ENCODE measurements at places on chromosomes 12 and 14.

GRCh38 chr12:49583366-49584094 is 15.6 kb upstream of the MCRS1 start:
- no peak for DNase-seq

DNA sequence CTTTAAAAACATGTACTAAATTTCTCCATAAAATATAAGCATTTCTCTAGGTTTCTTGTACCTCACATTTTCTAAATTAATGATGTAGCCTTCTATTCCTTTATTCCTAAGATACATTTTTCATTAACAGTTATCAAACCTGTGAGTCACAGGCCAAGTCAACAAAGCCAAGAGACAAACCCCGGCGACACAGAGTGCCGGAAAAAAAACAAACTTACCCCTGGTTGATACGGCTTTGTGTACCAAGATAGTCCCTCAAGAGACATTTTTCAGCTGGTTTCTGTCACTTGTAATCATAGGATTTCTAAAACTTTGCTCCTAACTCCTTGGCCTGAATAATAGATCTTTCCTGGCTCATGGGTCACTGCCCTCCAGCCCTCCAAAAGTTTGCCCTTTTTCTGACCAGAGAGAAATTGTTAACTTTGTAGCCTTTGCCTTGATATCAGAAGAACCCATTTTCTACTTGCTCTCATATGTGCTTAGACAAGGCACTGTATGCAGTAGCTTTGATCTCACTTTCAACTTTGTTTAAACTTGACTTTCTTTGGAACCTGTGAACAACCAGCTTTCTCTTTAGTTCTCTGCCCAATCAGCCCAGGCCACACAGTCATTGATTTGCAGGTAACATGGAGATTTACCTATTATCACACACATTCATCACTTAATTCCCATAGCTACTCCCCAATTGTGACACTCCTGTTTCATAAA is 172.2 kb downstream of the PRKD1 start:
- no peak for DNase-seq

DNA sequence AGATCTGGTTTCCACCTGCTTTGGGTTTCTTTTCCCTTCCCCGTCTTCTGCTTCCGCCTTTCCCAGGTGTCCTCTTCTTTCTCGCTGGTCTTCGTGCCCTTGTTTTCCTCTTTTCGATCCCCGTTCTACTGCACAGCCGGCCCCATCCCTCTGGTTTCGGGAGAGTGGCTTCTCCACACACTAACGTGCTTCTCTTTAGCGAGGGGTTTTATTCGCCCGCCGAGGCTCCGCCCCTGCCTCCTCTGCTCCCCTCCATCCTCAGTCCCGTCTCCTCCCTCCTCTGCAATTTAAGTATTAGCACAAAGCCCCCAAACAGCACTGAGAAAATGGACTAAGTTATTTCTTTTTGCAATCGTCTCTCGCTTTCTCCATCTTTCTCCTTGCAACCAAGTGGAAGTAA is at the start of gene SLC7A8:
SLC7A8 (minus strand) TSS at position 182 of the 400 bp plus-strand sequence. CDS start 746 bp downstream, outside the sequence.
- DNase-seq = no peak

DNA sequence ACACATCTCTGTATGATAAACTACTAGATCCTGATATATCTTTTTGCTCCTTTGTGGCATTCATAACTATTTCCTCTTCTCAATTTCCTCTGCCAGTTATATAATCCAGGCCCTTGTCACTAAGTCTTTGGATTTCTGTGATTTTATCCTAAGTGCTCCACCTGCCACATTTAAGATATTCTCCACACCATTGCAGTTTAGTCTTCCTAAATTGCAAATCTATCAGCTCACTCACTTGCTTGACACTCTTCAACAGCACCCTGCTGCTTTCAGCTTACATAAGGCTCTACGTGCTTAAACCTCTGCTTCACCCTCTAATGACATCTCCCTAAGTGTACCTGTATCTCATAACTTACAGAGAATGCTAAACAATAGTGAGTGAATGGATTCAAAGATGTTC is 1032.2 kb upstream of the SEL1L start:
- no peak for DNase-seq

DNA sequence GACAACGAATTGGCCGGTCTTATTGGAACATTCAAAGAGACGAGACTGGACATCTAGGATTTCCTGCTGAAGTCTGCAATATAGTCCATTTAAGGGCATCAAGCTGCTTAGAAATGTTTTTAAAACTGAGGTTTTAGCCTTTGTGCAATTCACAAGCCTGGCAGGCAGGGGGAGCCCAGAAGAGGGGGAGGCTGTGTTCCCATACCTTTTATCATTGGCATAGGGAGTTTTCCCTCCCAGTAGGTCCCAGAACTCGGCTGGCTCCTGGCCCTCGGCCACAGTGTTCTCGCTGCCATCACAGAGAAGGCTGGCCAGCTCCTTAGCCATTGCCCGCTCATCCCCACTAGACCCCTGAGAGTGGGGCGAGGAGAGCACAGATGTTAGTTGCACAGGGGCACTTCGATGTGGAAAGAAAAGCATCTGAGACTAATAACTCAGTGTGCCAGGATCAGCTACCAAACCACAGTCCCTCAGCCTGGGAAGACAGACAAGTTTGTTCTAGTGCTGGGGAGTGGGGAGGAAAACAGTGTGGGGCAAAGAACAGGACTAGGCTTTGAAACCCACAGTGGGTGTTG is 15.1 kb downstream of the AVIL start:
- DNase-seq = no peak

- DNase-seq = no peak
Measured at GRCh38 chr14:70709726-70710382, 68.1 kb downstream of the TTC9 start.

- no peak for DNase-seq
Measured at GRCh38 chr12:16560273-16560672, 45.7 kb downstream of the LMO3 start.

DNA sequence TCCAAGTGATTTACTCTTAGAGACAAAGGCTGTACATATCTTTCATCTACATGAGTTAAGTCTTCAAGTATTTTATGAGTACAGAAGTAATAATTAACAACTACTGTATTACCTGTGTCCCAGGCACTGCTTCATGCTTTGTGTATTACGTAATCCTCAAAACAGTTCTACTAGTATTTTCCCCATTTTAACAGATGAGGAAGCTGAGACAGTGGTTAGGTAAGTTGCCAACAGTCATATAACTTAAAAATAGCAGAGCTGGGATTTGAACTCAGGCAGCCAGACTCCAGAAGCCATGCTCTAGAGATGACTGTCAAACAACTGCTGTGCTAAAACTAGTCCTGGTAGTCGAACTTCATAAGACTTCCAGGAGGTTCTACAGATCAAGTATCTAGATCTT is 10.7 kb downstream of the TRMT5 start:
- DNase-seq = no peak

DNA sequence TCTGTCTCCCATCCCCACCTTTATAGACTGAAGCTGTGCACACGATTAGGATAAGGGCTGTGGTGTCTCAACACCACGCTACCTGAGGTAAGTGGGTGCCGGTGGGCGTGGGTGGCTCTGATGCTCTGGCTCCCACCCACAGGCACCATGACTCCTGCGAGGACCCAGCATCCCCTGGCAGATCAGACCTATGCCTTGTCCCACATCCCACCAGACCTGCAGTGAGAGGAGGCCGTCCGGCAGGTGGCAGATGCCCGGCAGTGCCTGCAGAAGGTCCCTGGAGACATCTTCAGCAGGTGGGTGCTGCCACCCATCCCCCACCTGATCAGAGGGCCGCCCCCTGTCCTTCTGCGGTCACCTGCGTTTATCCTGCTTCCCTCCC is 104.4 kb upstream of the PRB2 start:
- DNase-seq = no peak

GRCh38 chr14:74601982-74602381 is 10.1 kb downstream of the LTBP2 start:
- no peak for DNase-seq

GRCh38 chr12:49541911-49542505 is 3.2 kb downstream of the KCNH3 start:
- no peak for DNase-seq

DNA sequence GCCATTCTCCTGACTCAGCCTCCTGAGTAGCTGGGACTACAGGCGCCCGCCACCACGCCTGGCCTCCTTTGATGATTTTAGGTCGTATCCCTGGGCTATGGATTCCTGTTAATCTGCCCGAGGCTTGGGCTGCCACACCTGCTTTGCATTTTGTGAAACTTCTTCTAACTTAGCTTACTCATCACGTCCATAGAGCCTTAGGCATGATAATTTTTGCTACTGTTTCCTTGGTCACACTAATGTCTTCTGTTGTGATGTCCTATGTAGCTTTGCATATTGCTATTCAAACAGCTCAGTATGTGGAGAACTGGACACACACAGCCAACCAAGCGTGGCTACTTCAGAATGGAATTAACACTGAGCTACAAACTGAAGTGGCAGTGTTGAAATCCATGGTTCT is 47.5 kb upstream of the DDX11 start:
- DNase-seq = no peak

DNA sequence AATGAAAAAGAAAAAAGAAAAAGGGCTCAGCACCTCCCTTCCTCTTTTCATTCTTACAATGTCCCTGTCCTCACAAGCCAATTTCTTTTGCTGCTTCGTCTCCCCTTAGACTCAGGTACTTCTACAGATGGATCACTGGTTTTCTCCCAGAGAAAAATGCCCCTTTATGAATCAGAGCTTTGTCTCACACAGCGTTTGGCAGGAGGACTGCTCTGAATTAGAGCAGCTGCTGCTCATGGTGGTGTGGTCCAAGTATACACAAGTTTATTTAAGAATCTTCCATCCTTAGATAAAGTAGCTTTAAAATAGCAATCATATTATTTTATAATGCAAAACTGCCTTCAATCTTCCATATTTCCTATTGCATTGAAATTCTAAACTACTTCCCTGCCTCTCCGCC is 80.3 kb downstream of the SLC8A3 start:
- DNase-seq = no peak

DNA sequence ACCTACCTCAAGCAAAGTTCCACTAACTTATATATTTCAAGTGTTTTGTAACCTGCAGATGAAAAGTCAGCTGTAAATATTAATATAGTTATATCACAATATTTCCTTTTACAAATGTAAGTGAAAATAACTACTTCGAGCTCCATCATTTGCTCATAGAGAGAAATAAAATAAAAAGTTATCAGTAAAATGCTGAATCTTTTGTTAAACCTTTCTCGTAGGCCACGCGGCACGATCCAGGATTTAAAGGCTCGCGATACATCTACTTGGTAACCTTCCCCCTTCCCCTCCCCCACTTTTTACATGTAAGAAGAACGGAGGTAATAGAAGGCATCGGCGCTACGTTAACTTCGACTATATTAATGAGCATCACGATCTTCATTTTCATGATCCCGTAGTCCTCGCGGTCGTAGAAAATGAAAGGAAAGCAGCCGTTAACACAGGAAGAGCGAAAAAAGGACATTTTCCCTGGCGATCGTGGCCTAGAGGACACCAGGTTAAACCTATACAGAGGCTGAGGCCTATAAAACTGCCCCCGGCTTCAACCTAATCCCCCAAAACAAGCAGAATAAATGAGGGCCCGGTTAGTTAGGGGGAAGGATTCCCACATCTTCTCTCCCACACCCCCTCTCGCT is 508 bp downstream of the HNRNPC start:
- no peak for DNase-seq

GRCh38 chr12:112010415-112011344 is 2.3 kb downstream of the TMEM116 start:
- no peak for DNase-seq

DNA sequence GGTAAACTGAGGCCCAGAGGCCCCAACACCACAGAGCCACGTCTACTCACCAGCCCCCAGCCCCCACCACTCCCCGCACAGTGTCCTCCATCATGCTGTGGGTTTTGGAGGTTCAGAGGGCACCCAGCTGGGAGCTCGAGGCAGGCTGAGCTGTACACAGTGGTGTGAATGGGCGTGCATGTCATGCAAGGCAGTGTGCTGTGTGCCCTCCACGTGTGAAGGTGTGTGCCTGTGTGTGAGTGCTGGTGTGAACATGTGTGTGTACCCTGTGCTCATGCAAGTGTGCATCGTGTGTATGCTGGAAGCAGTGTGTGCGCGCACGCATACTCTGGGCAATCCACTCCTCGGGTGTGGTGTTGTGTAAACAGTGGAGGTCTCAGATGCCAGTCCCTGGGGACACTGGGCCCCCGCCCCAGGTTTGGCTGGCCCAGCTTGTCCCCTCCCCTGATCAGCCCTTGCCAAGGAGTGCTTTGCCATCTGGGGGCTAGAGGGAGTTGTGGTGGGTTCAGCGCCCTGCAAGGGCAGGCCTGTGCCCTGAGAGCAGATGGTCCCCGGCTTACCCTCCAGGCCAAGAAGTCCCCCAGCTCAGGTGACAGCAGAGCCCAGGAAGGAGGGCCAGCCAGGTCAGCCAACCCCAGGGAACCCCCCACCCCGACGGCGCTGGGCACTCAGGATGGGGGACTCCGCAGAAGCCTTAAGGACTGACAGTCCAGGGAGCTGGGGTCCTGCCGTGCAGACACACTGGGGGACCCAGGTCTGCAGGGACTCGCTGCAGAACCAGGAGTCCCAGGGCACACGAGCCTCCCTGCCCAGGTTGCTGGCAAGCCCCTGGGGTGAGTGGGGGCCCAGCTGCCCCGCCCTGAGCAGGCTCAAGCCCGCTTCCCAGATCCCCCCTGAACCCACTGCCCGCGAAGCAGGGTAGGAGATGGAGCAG is 23.8 kb upstream of the GPR132 start:
- DNase-seq = peak; percentile 17

DNA sequence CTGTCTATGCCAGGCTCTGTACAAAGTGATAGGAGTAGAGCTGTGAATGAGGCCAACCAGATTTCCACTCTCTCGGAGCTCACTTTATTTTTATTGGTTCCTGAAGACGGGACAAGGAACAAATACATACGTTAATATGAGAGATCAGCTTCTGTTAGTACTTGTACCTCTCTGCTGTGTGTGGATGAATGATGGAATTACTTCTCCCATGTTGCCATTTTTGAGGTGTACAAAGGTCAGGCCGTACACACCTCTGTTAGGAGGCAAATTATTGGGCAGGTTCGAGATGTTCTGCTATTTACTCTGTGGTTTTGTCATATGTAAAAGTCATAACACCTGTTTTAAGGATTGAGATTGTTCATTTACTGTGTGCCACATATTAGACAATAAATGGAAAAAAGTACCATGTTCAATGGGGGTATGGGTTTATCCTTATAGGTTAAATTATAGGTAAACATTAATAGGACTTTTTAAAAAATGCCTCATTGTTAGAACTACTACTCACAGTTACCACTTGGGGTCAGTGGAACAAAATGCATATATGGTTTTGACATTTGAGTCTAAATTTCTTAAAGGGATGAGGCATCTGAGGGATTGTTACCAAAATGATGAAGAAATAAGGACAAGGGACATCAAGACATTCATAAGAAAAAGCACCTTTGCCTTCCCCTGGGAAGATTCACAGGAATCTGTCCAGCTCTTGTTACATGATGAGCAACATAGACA is 26.9 kb downstream of the WBP11 start:
- no peak for DNase-seq

DNA sequence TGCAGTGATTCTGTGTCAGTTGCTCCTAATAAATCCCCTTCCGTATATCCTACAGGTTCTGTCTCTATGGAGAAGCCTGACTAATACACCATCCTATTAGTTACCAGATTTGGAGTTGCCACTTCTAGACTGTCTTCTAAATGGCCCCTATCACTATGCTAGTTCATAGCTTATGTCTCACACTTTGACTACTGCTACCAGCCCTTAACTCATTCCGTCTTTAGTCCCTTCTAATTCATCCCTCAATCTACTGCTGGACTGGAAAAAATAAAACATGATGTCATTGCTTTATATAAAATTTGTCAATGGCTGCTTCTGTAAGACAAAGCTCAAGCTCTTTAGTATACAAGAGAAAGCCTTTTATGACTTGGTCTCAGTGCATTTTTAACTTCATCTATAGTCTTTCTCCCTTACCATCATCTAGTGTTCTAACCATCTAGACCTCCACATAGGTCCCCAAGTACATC is 99.5 kb downstream of the PPP1R12A start:
- no peak for DNase-seq

- no peak for DNase-seq
Measured at GRCh38 chr14:64826333-64826732, 53.4 kb downstream of the SPTB start.
